Suppressor macrophage treated with lipopolysaccharide for 4 hours (primary cell): ENCODE measurements at places on chromosomes 2 and 18.
A peak's percentile ranks its signal among the peaks of the same experiment; 100 is the strongest.

DNA sequence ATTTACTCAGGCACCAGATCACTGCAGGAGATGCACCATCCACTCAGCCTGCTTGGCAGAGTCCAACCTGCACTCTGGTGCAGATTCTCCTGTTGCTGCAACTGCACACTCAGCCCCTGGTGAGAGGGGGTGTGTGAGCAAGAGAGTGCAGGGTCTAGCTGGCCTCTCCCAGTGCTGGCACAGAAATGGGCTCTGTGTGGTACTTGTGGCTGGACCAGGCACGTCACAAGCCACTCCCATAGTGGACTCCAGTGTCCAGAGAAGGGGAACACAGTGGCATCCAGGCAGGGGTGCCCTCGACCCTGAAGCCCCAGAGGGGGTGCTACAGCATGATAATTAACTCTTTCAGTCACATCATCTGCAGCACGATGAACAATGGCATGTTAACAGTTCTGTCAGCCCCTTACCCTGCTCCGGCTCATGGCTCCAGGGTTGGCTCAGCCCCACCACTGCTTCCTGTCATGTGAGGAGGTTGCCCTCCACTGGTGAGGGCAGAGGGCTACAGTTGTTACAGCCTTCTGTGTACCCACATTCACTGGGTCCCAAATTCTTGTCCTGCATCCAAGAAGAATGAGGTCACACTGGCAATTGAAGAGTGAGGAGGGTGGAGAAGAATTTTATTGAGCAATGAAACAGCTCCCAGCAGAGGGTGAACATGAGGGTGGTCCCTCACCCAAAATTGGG is 135.7 kb downstream of the EVA1A start:
- DNase-seq: no peak

- DNase-seq: no peak
These were observed 487.0 kb upstream of the FANCL start for GRCh38 chr2:58727981-58728656.

DNA sequence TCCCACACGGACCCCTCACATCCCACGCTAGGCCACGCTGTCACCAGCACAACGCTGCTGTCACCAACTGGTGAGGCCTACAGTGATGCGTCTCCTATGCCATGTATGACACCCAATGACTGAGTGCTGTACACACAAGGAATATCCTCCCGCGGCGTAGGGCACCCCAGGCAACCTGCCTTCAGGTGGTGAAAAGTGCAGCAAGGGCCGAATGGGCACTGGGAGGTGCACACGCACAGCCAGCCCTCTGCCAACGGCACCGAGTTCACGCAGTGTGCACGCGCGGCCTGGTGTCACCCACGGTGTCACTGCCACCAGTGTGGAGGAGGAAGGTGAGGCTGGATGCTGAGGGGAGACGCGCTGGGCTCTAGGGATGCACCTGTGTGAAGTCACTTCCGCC is 4.5 kb downstream of the HS1BP3 start:
- DNase-seq: no peak

DNA sequence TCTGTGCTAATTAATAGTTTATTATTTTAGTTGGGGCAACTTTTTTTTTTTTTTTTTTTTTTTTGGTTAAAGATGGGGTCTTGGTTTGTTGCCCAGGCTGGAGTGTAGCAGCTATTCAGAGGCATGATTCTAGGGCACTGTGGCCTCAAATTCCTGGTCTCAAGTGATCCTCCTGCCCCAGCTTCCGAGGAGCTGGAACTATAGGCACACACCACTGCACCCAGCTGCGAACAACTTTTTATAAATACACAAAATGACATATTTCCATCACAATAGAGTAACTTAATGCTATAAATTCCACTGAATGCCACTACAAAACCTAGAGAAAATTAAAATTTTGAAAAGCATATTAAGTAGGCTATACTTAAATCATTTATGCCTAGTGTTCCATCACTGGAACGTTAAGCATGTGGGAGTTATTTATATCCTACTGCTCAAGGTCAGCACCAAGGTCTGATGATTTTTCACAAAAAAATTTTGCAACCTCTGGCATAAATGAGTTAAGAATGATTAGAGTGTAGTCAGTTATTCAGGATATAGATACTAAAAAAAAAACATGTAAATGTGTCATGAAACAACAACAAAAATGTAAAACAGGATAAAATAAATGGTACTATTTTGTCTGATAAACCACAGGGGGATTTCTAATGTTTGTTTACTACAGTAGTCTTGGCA is 46.8 kb downstream of the GFPT1 start:
- no peak for DNase-seq

DNA sequence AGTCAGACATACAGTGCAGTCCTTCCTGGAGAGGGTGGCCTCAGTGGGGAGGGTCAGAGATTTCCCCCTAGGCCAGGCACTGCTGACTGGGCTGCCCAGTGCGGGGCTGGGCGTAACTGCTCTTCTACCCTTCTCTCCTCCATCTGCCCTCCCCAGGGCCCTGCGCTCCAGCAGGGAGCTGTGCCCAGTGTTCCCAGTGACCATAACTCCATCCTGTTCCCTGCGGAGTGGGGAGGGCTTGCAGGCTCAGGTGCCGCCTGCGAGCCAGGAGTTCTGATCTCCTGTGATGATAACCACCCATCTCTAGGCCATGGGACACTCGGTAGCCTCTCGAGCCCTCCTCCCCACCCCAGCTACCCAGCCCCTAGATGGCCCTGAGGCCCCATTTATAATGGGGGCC is 107.6 kb downstream of the SMAD7 start:
- DNase-seq: no peak

- DNase-seq: no peak
These were observed 365.1 kb upstream of the NETO1 start for GRCh38 chr18:73232933-73233332.

DNA sequence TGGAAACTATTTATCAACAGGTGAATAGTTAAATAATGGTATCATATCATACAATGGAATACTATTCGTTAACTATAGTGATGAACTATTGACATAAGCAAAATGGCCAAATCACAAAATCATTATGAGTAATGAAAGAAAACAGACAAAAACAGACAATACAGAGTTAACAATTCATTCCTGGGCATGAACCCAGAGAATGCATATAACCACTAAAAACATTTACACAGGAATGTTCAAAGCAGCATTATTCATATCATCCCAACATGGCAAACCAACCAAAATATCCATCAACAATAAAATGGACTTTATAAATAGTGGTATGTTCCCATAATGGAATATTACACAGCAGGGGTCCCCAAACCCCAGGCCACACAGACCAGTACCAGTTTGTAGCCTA is 131.2 kb upstream of the CYP1B1 start:
- no peak for DNase-seq

DNA sequence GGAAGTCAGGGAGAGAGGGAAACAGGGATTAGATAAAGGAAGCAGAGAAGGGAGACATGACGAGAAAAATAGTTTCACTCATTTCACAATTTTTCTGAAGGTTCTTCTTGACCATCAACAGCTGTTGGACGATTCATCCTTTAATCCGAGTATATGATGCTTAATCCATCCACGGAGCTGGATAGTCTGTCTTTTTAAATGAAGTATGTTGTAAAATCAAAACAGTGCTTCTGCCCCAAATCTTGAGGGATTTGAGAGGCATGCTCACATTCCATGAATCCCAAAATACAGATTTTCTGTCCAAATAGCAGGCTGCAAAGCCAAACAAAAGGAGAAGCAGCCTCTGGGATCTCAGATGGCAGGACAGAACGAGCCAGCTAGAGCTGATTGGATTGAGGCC is 47.5 kb downstream of the EPAS1 start:
- DNase-seq: no peak

DNA sequence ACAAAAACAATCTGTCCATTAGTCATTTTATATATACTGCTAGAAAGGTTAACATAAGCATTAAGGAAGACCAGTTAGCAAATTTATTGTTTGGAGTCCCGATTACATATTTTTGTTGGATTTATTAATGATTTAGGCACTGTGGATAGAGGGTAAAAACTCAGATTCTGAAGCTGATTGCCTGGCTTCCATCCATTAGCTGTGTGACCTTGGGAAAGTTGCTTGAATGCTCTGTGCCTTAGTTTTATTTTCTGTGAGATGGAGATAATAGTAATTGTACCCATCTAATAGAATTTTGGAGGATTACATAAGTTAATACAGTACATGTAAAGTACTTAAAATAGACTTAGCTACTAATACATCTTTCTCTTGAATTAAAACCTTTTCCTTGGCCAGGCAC is 36.3 kb upstream of the NEMP2 start:
- DNase-seq: no peak

DNA sequence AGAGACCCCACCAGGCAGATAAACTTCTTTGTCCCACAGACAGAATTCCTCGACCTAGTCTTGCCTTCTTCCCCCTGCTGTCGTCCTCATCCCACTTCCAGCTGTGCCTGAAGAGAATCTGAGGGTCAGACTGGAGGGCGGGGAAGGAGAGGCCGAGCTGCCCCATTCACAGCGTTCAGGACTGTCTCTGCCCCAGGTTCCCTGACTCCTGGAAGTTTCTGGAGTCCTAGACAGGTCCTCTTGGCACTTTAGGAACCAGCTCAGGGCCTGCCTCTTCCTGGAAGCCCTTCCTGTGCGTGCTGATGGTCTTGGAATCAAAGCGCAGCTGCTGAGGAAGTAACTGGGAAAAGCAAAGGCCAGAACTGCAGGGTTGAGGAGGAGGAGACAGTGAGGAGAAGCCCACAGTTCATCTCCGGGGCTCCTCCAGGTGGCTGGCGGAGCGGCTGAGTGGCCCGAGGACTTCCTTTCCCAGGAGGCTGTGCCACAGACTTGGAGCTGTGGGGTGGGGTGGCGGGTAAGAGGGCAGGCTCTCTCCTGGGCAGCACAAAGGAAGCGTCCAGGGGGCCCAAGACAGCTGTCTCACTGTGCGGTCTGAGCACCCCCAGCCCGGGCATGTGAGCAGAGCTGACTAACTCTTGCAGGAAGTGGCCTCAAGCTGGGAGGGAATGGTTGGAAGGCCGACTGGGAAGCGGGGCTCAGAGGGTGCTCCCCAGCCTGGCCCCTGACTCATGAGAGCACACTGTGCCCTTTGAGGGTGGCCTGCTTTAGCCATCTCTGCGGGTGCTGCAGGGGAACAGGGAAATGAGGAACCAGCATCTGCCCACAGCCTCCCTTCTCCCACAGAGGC is 39.5 kb downstream of the SDC1 start:
- peak; percentile 91 for DNase-seq

DNA sequence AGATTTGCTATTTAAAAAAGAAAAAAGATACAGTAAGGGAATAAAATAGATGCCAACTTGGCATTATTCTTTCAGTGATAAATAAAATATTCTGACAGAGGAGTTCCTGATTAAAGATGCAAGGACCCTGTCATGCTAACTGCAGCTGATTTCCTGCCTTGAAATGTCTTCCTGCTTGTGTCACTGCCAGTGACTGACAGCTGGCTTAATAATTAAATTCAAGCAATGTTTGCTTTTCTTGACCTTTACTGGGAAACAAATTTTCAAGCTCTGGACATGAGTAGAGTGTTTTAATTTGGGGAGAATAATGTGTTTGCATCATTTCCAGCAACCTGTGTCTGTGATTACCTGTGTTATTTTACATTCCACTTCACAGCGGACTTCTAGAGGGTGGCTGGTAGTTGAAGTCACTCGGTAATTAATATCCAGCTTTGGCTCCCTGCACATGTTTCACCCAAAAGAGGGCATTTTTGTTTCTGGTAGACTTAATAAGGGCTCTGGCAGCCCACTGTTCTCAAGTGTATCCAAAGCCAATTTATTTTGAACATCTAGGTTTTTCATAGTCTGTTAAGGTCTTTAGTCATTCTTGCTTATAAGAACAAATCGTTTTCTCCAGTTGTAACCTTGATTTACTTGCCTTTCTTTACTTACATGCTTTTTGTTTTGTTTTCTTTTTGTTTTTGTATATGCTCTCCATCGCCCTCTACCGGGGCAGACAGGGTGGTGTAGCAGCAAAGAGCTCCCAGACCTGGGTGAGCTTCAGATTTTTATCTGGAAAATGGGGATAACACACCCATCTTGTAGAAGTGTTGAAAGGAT is 48.5 kb upstream of the PROKR1 start:
- peak; percentile 66 for DNase-seq

DNA sequence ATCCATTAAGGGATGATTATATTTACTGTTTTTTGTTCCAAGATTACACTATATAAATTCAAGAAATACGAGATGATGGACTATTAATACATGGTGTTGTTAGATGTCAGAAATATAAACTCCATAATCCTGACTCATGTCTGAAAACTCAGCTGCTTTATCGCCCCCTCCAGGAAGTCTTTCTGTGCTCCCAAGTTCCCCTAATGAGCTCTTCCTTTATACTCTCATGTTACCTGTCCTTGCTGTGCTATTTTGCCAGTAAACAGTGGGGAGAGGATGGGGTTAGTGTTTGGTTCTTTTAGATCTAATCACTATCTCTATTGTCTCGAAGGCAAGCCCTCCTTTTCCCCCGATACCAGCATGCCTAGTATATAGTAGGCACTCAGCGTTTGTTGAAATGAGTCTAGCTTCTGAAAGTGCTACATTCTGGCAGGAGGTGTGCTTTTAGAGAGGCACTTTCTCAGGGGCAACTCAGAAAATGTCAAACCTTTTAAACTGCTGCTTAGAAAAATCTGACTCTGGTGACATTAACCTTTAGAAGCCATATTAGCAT is 21.4 kb upstream of the BARD1 start:
- peak; percentile 21 for DNase-seq

- DNase-seq: no peak
These were observed 85.7 kb downstream of the COBLL1 start for GRCh38 chr2:164755952-164756351.

GRCh38 chr2:197113275-197113711 is 186.8 kb upstream of the PGAP1 start:
- DNase-seq: peak; percentile 65

GRCh38 chr2:55111230-55111569 is 60.9 kb upstream of the RTN4 start:
- no peak for DNase-seq

- no peak for DNase-seq
These were observed 1.4 kb downstream of the CIB4 start for GRCh38 chr2:26639685-26640243.

- DNase-seq: no peak
These were observed 63.9 kb downstream of the TRPM8 start for GRCh38 chr2:233980955-233981561.

- peak; percentile 64 for DNase-seq
These were observed at the start of gene RAMP1 for GRCh38 chr2:237859533-237860272. TSS of gene RAMP1 (plus strand) at chr2:237859623. CDS start at chr2:237859676, 53 bp downstream.

DNA sequence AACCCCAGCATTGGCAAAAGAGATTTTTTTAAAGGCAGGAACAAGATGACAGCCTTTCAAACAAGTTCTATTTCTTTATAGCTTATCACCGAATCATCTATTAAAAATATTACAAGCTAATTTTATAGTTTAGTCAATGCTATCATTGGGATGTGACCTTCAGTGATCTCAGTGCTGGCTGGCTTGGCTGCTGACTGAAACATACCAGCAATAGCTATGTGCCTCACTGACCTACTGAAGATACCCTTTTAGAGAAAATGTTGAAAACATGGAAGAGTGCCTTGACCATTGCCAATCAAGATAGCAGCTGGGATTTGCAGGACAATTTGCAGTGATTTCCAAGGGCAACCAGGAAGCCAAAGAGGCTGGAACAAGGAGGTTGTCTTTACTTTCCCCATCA is 44.0 kb downstream of the CSRNP3 start:
- DNase-seq: no peak

- peak; percentile 48 for DNase-seq
These were observed 81.3 kb downstream of the OSBPL6 start for GRCh38 chr2:178275600-178275999.
